ENCODE measurements at places on chromosomes 2 and 18.

DNA sequence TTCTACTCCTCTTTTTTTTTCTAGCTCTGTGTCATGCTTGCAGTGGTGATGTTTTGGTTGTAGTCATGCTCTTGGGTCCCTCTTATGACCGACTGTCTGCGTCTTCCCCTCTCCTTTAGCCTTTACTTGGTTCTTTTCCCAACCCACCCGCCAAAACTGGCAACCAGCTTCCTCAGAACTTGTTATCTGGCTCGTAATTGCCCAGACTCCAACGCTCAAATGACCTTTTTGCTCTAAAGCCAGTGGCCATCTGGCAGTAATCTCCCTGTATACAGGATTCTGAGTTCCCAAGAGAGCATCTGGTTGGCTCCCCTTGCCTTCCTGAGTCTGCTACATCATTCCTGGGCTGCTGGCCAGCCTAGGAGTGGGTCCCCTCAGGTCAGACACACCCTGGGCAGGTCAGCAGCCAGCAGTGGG lies 147.2 kb downstream of the MGAT5 start:
- DNase-seq: no peak

DNA sequence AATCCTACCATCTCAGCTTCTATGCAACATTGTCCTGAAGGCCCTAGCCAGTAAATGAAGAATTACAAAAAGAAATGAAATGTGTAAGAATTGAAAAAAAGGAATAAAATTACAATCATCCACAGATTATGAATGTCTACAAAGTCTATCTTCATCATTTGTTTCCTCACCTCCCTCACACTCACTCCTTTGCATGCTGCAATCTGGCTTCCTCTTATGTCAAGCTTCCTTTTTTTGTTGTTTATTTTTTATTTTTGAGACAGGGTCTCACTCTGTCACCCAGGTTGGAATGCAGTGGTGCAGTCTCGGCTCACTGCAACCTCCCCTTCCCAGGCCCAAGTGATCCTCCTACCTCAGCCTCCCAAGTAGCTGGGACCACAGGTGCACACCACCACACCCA lies 129.0 kb downstream of the CABYR start:
- no peak for DNase-seq

- DNase-seq: no peak
Observed at GRCh38 chr2:222876947-222877346, 16.1 kb downstream of the ACSL3 start.

- DNase-seq: no peak
Observed at GRCh38 chr2:238431-238830, 25.4 kb downstream of the SH3YL1 start.

DNA sequence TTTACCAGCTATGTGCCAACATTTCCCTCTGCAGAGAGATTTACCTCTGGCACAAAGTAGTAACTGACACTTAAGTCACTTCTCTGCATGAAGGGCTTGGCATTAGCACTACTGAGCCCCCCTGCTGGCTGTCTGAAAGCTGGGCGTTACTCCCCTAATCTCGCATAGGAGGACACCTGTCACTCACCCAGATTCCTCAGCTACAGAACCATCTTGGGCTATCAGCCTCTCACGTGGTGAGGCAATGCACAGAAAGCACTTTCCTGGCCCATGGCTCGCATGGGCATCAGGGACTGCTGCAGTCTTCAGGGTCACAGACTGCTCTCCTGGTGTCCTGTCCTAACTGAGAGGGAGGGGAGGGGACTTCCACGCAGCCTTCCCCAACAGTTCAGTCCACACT lies 12.0 kb downstream of the SERPINE2 start:
- no peak for DNase-seq

DNA sequence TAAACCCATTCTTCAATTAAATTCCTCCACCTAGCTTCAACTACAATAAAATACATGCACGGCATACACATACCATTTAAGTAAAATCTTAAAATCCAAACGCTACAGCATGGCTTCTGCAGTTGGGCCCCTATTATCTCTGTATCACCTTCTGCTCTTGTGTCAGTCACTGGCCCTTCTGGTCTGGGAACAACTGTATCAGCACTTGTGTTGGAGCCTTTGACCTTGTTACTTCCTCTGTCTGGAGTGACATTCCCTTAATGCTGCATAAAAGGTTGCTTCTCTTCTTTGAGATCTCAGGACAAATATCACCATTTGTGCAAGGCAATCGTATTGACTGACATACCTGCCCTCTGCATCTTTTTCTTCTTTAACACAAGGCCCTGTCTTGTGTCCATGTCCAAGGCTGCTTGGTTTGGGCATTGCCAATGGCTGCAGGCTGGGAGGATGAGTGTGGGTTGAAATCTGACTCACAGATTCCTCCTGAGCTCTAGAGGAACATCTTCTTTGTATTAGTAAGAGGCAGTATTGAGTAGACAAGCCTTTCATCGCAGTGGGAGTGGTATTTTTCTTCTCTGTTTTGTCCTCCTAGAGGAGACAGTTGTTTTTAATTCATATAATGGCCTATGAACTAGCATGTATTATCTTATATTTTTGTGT lies 267.8 kb upstream of the TRIB2 start:
- DNase-seq: no peak

- DNase-seq: no peak
Observed at GRCh38 chr2:68934021-68934420, 18.7 kb downstream of the GKN2 start.

DNA sequence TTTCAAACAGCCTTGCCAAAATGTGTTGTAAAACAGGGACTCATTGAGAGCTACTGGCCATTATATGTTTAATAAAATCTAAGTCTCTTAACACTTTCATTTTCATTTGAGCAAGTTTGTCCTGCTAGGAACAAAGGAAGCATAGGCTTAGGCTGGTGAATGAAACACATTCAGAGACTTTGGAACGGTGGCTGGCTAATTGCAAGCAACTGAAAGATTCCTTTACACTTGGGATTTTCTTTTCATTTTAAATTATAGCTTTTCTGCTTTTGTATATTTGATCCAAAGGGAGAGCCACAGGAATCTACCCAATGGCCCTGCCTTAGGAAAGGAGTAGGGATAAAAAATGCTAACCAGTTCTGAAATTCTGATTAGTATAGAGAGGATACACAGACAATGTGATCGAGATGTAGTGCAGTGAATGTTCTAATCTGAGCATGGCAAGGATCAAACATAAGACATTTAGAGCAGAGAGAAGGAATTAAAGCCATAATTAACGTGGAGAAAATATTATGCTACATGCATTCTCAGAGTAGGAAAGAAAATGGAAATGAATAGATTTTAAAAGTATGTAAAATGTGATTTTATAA lies 911.4 kb upstream of the SLC39A10 start:
- no peak for DNase-seq
